Stimulated activated CD4-positive, alpha-beta T cell treated with anti-CD3 and anti-CD28 coated beads, Interleukin-4, amount 100 ng/mL, for 48 hours (primary cell): ENCODE measurements at places on chromosomes 5 and 9.

GRCh38 chr9:110758201-110758600, 89.6 kb downstream of the MUSK start:
- no peak for DNase-seq

DNA sequence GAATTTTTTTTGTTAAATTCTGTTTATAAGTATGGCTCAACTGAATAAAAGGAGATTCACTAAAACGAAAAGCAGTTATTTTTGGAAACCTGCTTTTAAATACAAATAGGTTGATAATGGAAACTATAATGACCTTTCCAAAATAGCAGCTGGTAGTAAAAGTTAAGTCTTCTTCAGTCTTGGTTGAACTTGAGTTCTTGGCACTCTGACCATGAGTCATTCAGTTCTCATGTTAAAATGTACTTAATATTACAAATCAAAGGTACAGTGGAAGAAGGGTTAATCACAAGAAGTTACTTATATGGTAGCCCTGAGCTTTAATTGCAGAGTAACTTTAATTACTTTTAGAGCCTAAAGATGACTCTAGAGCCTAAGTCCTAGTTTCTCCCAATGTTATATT, 62.1 kb downstream of the KLF9 start:
- no peak for DNase-seq

DNA sequence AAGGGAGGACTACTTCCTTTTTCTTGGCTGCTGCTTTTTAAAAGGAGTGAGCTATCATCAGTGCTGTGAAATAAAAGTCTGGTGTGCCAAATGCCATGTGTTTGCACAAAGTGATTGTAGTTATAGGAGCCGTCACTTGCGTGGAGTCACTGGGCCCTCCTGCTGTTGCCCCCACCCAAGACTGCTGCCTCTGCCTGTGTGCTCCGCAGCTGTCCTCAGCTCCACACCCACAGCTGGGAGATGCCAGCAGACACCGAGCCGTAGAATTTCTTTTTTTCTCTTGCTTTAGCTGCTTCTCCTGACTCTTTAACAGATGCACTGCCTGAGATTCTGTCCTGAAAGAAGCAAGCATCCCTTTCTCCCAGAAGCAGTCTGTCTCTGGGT, 9.8 kb upstream of the GLE1 start:
- no peak for DNase-seq

- DNase-seq = no peak
Observed at GRCh38 chr9:27943501-27943900, 370.2 kb upstream of the C9orf72 start.

- DNase-seq = no peak
Observed at GRCh38 chr9:136808806-136809158, 1.0 kb downstream of the RABL6 start.

GRCh38 chr5:5158472-5158895, 18.4 kb downstream of the ADAMTS16 start:
- DNase-seq = no peak

DNA sequence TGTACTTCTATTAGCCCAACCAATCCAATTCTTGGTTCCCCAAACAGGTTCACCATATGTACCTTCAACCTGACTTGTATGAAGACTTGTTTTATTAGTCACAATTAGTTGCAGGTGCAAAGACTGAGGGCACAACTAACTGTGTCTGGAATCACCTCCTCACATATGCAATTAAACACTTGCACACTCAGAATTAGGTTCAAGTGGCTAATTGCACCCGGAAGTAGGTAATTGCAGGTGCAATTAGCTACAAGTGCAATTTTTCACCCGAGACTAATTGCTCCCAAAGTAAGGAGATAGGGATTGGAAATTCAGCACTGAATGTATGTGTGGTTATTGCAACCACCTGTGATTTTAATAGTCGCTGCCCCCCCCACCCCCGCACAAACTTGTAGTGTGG, 338.9 kb downstream of the ZSWIM6 start:
- no peak for DNase-seq

DNA sequence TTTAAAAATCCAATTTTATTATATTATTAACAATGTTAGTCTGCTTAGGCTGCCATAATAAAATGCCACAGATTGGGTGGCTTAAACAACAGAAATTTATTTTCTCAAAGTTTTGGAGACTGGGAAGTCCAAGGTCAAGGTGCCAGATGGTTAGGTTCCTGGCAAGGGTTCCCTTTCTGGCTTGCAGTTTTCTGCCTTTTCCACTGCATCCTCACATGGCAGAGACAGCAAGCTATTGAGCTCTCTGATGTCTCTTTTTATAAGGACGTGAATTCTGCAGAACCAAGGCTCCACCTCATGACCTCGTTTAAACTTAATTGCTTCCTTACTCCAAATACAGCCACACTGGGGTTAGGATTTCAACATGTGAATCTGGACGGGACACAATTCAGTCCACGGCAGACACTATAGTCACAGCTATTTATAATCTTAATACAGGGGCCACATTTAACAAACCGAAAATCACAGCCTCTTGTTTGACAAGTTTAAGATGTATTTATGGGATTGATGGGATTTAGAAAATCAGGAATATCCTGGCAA, 174.9 kb upstream of the PUM3 start:
- no peak for DNase-seq

GRCh38 chr5:14164164-14165163, 21.3 kb downstream of the TRIO start:
- no peak for DNase-seq

GRCh38 chr5:68021227-68021626, 194.3 kb upstream of the PIK3R1 start:
- DNase-seq = no peak

GRCh38 chr9:8858596-8859161, 1059.1 kb upstream of the DMAC1 start:
- DNase-seq = no peak

- DNase-seq = no peak
Observed at GRCh38 chr5:168946363-168946762, 354.6 kb downstream of the SLIT3 start.

DNA sequence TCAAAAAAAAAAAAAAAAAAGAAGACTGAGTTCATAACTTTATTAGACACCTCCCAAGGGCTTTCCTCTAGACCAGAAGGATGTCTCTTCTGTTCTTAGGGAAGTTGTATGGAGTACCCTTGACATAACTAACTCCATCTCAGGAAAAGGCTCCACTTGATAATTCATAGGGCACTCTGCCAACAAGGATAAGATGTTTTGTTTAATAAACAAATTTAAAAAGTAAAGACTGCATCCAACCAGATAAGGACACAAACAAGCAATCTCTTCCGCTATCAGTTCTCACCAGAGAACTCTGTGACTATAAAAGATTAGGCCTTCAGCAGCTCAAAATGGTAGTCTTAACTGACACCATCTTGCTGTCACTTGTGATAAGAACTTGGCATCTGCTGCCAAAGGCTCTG, 65.8 kb downstream of the SFXN1 start:
- no peak for DNase-seq

GRCh38 chr5:55411876-55412275, 104.1 kb downstream of the MTREX start:
- DNase-seq = no peak

DNA sequence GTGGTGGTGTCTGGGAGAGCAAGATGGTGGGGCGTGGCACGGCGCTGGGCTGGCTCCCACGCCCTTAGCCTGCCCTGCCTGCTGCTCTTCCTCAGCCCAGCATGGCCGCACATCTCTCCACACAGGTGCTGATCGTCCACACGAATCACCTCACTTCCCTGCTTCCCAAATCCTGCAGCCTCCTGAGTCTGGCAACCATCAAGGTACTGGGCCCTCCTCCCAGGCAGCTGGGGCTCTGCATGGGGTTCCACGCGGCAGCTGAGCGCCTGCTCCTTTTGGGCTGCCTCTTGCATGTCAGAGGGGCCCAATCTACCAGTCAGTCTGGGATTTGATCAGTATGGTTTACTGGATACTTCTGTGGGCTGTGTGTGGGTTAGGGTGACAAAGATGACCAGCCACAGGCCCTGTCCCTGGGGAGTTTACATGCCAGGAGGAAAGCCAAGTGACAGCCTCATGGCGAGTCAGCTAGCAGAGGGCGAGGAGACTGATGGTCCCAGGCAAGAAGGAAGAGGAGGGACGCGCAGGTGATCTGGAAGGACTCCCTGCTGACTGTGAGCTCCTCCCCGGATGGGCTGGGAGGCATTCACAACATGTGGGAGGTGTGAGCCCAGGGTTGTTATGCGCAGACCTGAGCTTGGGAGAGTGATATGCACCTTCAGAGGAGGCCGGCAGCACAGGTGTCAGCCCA, 6.0 kb downstream of the LRSAM1 start:
- DNase-seq = no peak

GRCh38 chr9:35771534-35771933, 17.5 kb upstream of the MSMP start:
- DNase-seq = no peak

GRCh38 chr9:3342159-3342777, 183.5 kb downstream of the RFX3 start:
- DNase-seq = no peak

DNA sequence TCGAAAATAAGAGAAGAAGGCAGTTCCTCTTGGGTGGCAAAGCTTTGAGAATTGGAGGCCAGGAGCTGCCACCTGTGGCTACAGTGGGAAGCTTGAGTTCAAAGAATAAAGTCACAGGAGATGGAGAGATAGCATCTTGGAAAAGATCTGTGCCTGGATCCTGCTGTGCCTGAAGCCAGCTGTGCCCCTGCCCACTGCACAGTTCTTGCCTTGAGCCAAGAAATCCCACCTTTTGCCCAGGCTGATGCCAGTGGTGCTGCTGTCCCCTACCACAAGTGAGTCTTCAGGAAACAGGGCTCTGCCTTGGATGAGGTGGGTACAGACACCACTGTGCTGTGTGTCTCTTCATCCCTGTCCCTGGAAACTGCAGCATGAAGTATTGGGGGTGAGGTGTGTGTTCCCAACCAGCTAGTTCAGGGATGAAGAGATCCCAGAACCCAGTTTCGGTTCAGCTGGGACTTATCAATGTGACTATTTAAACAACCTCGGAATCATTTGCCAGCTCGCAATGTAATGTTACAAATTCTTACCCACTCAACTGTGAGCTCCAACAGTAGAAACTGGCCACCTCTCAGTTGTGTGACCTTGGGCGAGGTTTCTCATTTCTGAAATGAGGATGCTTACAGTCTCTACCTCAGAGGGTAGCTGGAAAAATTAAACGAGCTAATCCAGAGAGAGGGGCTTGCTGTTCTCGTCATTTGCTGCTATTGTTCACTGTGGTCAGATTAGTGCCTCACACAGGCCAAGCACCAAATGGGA, 5.9 kb downstream of the IER5L start:
- no peak for DNase-seq

- no peak for DNase-seq
Observed at GRCh38 chr5:32713361-32713769, 2.2 kb downstream of the NPR3 start.

- DNase-seq = no peak
Observed at GRCh38 chr9:70470050-70471015, 55.9 kb upstream of the KLF9 start.

GRCh38 chr5:10801931-10802666, 41.1 kb upstream of the DAP start:
- no peak for DNase-seq

- DNase-seq = no peak
Observed at GRCh38 chr5:14901462-14902051, 30.0 kb upstream of the ANKH start.

- DNase-seq = no peak
Observed at GRCh38 chr5:113546703-113547183, 33.2 kb downstream of the YTHDC2 start.

- no peak for DNase-seq
Observed at GRCh38 chr5:142390334-142390733, 65.5 kb upstream of the SPRY4 start.

GRCh38 chr5:150567031-150567717, 59.2 kb downstream of the NDST1 start:
- no peak for DNase-seq

GRCh38 chr5:60026161-60026560, 132.6 kb upstream of the PDE4D start:
- DNase-seq = no peak

DNA sequence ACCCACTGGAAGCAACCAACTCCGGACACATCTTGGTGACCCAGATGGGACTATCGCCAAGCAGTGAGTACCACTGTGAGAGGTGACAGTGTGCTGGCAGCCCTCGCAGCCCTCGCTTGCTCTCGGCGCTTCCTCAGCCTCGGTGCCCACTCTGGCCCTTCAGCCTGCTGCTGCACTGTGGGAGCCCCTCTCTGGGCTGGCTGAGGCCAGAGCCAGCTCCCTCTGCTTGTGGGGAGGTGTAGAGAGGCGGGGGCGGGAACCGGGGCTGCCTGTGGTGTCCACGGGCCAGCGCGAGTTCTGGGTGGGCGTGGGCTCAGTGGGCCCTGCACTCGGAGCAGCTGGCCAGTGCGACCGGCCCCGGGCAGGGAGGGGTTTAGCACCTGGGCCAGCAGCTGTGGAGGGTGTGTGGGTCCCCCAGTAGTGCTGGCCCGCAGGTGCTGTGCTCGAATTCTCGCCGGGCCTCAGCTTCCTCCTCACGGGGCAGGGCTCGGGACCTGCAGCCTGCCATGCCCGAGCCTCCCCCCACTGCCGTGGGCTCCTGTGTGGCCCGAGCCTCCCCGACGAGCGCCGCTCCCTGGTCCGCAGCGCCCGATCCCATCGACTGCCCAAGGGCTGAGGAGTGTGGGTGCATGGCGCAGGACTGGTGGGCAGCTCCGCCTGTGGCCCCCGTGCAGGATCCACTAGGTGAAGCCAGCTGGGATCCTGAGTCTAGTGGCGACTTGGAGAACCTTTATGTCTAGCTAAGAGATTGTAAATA, 78.5 kb upstream of the PLPP1 start:
- no peak for DNase-seq

DNA sequence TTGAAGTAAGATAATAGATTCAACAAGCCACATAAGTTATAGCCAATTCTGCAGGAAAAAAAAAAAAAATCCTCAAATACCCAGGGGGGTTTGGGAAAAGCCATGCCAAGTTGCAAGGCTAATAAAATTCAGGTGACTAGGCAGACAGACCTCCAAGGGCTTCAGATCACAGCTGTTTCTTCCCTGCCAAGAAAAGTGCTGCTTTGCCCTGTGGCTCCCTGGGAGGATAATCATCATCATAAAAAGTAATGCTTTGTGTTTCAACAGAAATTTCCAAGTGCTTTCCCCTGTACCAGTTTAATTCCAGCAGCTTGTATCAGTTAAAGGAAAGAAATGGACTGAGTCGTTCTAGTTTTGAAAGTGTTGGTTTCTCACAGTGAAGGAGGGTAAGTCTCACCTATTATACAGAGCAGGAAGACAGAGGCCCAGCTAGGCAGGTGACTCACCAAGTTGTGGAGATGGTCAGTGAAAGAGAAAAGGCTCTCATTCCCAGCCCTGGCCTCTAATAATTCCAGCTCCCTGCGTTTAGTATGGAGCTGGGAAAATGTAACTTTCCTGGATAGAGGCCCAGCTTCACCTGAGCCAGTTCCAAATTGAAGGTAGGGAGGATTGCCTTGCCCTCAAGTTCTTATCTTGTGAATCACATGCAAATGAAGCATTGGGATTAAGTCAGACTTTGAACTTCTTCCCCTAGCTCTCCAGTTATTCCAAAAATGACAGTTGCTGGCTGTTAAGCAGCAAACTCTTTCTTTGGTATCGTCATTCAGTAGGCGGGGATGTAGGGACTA, 263.4 kb downstream of the GRIA1 start:
- no peak for DNase-seq
